ENCODE measurements at places on chromosomes 4 and X.

GRCh38 chr4:87235020-87235671, 14.7 kb upstream of the KLHL8 start:
- DNase-seq, result no peak

- no peak for DNase-seq
Measured at GRCh38 chr4:156767911-156768415, 203.6 kb downstream of the PDGFC start.

DNA sequence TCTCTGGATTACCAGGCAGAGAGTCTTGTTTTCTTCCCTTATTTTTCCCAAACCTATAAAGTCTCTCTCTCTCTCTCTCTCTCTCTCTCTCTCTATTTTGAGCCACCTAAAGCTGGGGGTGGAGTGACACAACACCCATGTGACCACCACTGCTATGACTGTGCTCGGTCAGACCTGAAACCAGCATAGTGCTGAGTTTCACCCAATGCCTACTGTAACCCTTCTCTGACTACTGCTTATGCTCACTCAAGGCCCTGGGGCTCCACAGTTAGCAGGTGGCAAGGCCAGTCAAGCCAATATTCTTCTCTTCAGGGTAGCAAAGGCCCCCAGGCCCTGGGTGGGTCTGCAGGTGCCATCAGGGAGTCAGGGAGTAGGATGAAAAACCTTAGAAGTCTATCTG, 114.7 kb upstream of the ARMCX2 start:
- DNase-seq, result no peak

DNA sequence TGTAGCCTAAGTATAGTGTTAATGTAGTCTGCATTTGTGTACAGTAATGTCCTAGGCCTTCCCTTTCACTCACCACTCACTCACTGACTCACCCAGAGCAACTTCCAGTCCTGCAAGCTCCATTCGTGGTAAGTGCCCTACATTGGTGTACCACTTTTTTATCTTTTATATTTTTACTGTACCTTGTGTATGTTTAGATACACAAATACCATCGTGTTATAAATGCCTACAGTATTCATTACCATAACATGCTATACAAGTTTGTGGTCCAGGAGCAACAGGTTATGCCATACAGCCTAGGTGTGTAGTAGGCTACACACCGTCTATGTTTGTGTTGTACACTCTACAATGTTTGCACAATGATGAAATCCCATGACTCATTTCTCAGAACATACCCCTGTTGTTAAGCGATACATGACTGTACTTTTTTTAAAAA, 15.4 kb downstream of the TSPAN5 start:
- DNase-seq, result no peak

- DNase-seq, result no peak
Measured at GRCh38 chr4:92714640-92715039, 410.9 kb downstream of the GRID2 start.

DNA sequence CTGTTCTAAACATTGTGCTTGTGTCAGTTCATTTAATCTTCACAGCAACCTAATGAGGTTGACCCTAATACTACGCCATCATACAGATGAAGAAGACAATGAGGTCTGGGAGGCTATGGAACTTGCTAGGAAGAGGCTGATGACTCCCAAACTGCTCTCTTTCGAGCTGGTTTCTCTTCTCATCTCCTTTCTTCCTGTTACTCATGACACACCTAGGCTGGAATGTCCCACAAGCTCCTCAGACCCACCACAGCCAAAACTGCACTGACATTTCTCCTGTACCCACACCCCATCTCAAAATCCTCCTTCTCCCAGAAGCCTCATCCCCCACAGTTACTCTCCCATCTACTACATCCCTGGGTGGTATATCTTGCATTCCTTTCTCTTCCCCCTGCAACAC, 27.4 kb upstream of the PJA1 start:
- DNase-seq, result no peak

DNA sequence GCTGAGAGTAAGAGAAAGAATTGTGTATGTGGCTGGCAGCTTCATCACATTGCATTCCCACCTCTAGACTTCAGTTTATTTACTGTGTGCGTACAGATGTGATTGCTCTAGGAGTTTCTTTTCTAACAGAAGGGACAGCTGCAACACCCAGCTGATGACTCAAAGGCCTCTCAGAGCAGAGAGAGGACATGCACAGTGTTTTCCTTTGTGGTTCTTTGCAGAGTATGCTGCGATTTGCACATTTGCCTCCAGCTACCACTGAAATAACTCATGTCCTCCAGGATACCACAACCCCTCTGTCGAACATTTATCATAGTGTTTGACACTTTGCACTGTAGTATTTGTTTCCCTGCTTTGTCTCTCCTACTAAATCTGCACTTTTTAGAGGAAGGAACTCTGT, 294.1 kb downstream of the STIM2 start:
- DNase-seq, result no peak

- no peak for DNase-seq
Measured at GRCh38 chr4:184898793-184899192, 73.0 kb upstream of the ACSL1 start.

DNA sequence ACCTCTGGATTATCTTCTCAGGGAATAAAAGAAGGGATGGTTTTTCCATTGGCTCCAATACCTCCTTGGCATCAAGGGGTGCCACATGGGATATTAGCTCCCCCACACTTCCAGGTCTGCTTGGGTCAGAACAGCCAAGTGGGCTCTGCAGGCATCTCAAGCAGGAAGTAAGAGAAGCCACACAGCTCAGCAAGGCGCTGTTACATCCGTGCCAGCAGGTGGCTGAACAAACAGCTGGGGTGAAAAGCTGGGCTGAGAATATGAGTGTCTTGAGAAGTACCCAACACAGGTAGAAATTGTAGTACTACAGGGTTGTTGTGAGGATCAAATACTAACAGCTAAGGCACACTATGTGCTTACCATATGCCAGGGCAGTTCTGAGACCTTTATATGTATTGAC, 76.7 kb upstream of the TMEM150C start:
- no peak for DNase-seq

DNA sequence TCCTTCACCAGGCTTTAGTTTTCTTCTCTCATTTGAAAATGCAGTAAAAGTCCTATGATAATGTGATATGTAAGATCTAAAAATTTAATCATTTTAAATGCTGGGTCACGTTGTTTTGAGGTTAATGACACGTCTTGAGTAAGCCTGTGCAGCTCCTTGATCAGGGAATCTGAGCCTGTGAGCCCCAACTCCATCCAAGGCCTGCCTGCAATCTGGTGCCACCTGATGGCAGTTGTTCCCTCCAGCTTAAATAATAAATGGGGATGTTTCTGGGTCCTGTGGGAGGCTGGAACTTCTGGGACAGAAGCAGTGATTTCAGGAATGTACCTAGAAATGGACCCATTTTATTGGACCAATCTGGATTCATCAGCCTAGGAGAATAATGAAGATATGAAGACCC, 455.4 kb upstream of the ADGRL3 start:
- DNase-seq, result no peak

DNA sequence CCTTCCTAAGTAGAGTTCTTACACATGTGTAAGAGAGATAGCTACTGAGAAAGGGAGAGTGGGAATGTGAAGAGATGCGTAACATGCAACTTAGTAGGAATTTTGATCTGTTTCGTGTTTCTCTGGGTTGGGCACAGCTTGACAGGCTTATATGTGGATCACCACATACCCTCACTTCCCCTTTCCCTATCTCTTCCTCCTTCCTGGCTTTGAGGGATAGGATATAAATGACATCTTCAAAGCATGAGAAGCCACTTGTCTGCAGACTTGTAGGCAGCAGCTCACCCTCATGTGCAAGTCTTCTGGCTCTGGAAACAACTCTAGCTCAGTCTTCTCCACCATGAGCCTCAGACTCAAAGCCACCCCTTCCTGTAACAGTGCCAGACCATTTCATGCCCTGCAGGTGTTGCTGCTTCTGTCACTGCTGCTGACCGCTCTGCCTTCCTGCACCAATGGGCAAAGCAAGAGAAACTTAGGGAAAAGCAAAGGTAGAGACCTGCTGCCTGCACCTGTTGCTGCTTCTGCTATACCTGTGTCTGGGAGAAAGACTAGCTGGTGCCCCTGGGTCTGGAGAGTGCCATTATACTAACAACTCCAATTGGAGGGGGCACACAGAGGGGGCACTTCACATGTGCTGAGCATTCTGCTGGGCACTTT, 5.4 kb upstream of the PF4V1 start:
- no peak for DNase-seq

GRCh38 chr4:150136481-150136880, 58.2 kb downstream of the DCLK2 start:
- no peak for DNase-seq

- no peak for DNase-seq
Measured at GRCh38 chr4:32778025-32778424, 2057.9 kb downstream of the PCDH7 start.

DNA sequence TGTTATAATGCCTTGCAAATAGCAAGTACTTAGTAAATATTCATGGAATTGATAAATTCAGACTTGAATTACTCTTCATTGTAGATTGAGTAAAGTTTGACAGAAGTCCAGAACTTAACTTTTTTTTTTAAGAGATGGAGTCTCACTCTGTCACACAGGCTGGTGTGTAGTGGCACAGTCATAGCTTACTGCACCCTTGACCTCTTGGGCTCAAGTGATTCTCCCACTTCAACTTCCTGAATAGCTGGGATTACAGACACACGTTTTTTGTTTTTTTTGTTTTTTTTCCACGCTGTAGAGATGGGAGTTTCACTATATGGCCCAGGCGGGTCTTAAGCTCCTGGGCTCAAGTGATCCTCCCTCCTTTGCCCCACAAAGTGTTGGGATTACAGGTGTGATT, 32.1 kb downstream of the UBE2K start:
- no peak for DNase-seq

- DNase-seq, result no peak
Measured at GRCh38 chrX:15301924-15302323, 13.5 kb downstream of the ASB11 start.

- no peak for DNase-seq
Measured at GRCh38 chrX:136646602-136647239, 1.2 kb upstream of the CD40LG start.

GRCh38 chr4:184384810-184385557, 89.4 kb downstream of the IRF2 start:
- DNase-seq, result no peak

- DNase-seq, result no peak
Measured at GRCh38 chr4:42819863-42820514, 72.5 kb upstream of the GRXCR1 start.

DNA sequence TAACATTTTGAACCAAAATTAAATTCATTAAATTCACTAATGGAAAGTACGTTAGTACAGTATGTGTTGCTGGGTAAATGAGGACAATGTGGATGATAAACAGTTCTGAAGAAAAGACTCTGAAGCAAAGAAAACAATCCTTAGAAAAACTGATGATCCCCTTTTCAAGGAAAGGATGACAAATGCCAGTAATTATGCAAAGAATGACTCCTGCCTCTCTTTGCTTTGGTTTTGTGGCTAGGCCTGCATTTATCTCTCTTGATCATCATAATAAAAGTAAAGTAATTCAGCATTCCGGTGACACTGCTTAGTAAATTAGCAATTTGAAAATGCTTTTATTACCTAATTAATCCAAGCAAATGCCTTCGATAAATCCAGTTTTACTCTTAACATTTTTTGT, 652.2 kb upstream of the DIPK2B start:
- no peak for DNase-seq

- DNase-seq, result no peak
Measured at GRCh38 chr4:82357640-82358039, 16.2 kb downstream of the HNRNPD start.

- no peak for DNase-seq
Measured at GRCh38 chr4:40194602-40195161, 2.1 kb upstream of the RHOH start.

- no peak for DNase-seq
Measured at GRCh38 chr4:58983887-58984286, 1873.7 kb upstream of the IGFBP7 start.

DNA sequence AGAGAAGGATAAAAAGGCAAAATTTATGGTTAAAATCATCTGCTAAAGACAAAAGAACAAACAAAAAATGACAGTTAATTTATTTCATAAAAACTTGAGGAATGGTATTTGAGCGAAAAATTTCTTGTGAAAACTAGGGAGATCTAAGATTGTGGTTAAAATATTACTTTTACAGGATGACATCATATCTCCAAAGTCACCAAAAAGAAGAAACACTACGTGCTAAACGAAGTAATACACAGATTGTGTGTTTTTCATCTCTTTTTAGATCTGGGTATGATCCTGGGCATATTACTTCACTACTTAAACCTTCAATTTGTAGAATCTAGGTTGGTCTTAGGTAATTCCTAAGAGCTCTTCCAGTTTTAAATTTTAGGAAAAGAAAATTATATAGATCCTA, 107.7 kb downstream of the CAMK2D start:
- DNase-seq, result no peak

GRCh38 chr4:46894826-46895225, 14.2 kb downstream of the COX7B2 start:
- no peak for DNase-seq

DNA sequence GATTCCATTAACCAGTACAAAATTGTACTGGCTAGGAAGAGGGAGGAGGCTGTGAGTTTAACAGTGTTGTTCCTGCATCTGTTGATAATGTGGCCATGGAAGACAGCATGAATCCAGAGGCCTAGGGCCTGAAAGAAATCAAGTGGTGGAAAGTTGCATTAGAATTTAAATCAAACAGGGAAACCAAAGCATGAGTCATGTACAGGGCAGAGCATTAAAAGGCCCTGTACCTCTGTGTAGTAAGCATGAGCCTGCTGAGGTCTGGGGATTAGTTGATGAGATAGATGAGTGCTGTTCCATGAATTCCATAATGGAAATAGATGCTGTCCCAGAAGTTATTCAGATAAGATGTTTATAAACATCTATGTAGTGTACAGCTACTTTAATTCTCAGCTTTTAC, 58.3 kb downstream of the MID1IP1 start:
- no peak for DNase-seq

- no peak for DNase-seq
Measured at GRCh38 chrX:129427267-129427666, 96.0 kb downstream of the SMARCA1 start.

- no peak for DNase-seq
Measured at GRCh38 chr4:76061982-76062381, 12.5 kb upstream of the ART3 start.

DNA sequence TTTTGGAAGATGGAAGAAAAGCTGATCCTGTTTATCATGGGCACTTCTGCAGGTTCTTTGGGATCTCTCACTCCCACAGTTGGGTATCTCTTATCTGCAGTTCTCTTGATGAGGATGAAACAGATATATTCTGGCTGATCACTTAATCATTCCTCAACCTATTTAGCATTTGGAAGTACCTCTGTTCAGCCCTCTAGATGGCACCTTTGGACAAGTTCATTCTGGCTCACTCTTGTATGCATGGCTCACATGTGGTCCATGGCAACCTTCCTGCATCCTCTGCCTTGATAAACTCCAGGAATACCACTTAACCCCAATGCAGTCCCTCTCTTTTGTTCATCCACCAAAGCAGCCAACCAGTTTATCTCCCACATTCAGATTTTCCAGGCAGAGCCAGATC, 74.2 kb downstream of the SMARCA5 start:
- DNase-seq, result no peak

DNA sequence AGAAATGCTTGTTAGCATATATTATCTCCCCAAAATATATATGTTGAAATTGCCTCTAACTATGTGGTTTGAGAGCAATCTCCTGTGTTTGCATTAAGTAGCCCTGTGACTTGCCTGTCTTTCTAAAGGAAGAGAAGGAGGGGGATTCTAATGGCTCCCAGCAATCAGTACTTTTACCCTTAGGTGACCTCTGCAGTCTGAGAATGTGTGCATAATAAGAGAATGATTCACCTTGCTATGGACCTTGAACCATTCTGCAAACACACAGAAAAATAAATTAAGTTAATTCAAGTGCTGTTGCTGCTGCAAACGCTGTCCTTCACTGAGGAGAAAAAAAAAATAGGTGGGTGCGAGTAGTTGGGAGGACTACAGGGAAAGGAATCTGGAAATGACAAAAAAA, 322.2 kb downstream of the IQCM start:
- DNase-seq, result no peak
